A549 treated with Mapracorat at 1 μM for 4 hours (cell line): ENCODE measurements at places on chromosomes 13 and 19. TPM values are rescaled to one million over a fixed set of nuclear protein-coding genes. Genes with fewer than 3 reads are reported as not detected.

Gene SPTBN4
- total RNA-seq, result 0.34 to 0.85 TPM (median 0.59 TPM) in 5 replicates

Gene CFAP97D2
- total RNA-seq, result not detected in 5 replicates

Gene DHDH
- 0.80 to 2.3 TPM (median 1.2 TPM) in 5 replicates for total RNA-seq

Gene ZGLP1
- 1.3 to 2.4 TPM (median 1.9 TPM) in 5 replicates for total RNA-seq

Gene ZNF208
- not detected in 5 replicates for total RNA-seq

Gene SBSN
- total RNA-seq, result 2.4 to 3.3 TPM (median 3.2 TPM) in 5 replicates

Gene TMEM86B
- total RNA-seq, result 3.1 to 5.4 TPM (median 3.9 TPM) in 5 replicates

Gene IGFL2
- 0.20 to 1.3 TPM (median 0.34 TPM) in 5 replicates for total RNA-seq

Gene CADM4
- total RNA-seq, result 7.6 to 9.8 TPM (median 9.4 TPM) in 5 replicates

Gene SOX1
- total RNA-seq, result not detected in 5 replicates

Gene SNAPC2
- total RNA-seq, result 19.2 to 30.9 TPM (median 28.9 TPM) in 5 replicates

Gene SEMA6B
- 4.5 to 6.8 TPM (median 5.9 TPM) in 5 replicates for total RNA-seq

Gene STOML3
- total RNA-seq, result not detected in 5 replicates
